ENCODE measurements at places on chromosomes 3 and 15. TPM values are rescaled to one million over a fixed set of nuclear protein-coding genes. Genes with fewer than 3 reads are reported as not detected.

Gene ATRIP
- 18.5 TPM for polyA plus RNA-seq

Gene NRG4
- polyA plus RNA-seq, result 0.24 TPM

Gene DUOXA2
- polyA plus RNA-seq, result 0.05 TPM

Gene FAM43A
- 2.3 TPM for polyA plus RNA-seq

Gene NANOGP8
- 14.5 TPM for polyA plus RNA-seq

Gene AGBL1
- not detected for polyA plus RNA-seq

Gene TUBGCP4
- 7.3 TPM for polyA plus RNA-seq

Gene PYGO1
- polyA plus RNA-seq, result 0.50 TPM

Gene SLC6A20
- 0.17 TPM for polyA plus RNA-seq

Gene TRAK1
- 25.8 TPM for polyA plus RNA-seq

Gene CD276
- polyA plus RNA-seq, result 158 TPM

Gene STRC
- 0.57 TPM for polyA plus RNA-seq

Gene SNTN
- not detected for polyA plus RNA-seq

Gene BUB1B
- 48.9 TPM for polyA plus RNA-seq

Gene GOLGA6L7
- polyA plus RNA-seq, result not detected

Gene FBXL2
- polyA plus RNA-seq, result 5.4 TPM

Gene ACSBG1
- polyA plus RNA-seq, result 5.4 TPM

Gene TUSC7
- not detected for polyA plus RNA-seq

Gene SNX22
- 7.5 TPM for polyA plus RNA-seq

Gene TEX55
- not detected for polyA plus RNA-seq

Gene SEC22A
- 17.1 TPM for polyA plus RNA-seq

Data from H1 (cell line).